ENCODE measurements at places on chromosomes 2 and 18. TPM values are rescaled to one million over a fixed set of nuclear protein-coding genes. Genes with fewer than 3 reads are reported as not detected.

DNA sequence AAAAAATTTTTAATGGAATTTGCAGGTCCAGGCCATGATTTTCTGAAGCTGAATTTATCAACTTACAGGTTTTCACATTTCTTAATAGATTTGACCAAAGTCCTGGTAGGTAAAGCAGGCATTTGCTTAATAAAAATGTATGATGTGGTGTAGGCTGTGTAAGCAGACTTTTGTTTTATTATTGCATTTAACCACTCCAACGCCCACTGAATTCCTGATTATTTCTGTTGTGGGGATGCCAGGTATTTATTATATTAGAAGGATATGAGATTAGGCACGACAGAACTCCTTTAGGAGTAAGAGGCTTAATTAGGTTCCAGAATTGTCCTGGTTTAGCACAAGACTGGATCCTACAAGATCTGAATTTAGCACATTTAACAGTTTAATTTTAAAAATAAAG lies 111.1 kb downstream of the ADCYAP1 start:
- DNase-seq = no peak

DNA sequence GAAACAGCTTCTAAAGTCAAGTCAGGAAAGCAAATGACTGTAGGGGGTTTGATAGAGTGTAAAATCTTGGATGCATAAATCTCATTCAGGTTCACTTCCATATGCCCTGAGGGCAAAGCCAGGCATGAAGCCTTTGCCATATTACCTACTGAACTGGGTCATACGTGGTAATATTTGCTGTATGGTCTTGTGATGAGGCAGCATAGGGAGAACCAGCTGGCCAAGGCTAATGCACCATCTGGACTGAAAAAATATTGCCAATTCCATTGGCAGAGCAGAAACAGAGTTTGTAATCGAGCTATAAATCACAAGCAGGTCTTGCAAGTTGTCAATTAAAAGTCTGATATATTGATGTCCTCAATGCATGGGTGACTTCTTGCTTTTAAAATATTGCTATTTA lies 243.8 kb downstream of the ERBB4 start:
- DNase-seq = no peak

GRCh38 chr18:3878401-3878800 lies 428.4 kb downstream of the TGIF1 start:
- no peak for DNase-seq

GRCh38 chr18:63410792-63411191 lies 11.5 kb downstream of the VPS4B start:
- no peak for DNase-seq

GRCh38 chr2:200129721-200130462 lies 174.5 kb downstream of the MAIP1 start:
- DNase-seq = no peak

- no peak for DNase-seq
These were observed 342.9 kb downstream of the LRATD1 start for GRCh38 chr2:14975381-14975780.

Gene CHRNG
- polyA plus RNA-seq = 0.06 TPM

DNA sequence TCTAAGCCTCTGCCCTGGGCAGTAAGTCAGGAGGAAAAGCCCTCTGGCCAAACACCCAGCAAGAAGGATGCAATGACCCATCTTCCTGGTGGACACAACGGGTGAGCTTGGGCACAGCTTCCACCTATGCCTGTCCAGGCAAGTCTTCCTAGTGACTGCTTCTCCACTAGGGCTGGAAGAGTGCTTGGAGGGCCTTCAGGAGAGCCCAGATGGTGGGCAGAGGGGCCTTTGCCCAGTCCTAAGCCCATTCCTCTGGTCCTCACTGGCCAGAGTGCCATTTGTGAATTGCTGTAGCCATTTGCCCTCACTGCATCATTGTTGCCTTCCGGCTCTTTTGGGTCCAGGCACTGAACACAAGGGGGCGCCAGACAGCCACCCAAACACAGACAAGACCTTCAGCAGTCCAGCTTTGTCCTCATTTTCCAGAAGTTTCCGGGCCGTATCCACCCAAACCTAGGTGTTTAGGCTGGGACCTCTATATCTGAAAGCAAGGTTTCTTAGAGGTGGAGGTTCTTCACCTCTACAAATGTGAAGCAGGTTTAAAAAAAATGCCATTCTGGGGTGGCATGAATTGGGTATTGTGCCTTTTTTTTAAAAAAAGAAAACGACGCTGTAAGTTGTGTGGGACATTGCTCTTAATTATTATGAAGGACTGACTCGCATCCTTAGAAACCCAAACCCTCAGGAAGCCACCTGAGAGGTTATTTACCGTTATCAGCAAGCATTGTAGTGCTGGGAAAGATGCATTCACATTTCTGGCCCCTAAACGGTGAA lies 29.5 kb downstream of the PAX8 start:
- peak; percentile 89 for DNase-seq

Data from spleen (tissue), 13 donors.